Ureter (tissue), 1 donor: ENCODE measurements at places on chromosomes 11 and 22. TPM values are rescaled to one million over a fixed set of nuclear protein-coding genes. Genes with fewer than 3 reads are reported as not detected.

GRCh38 chr11:33976495-33977199 lies 74.9 kb upstream of the CAPRIN1 start:
- DNase-seq, result no peak

DNA sequence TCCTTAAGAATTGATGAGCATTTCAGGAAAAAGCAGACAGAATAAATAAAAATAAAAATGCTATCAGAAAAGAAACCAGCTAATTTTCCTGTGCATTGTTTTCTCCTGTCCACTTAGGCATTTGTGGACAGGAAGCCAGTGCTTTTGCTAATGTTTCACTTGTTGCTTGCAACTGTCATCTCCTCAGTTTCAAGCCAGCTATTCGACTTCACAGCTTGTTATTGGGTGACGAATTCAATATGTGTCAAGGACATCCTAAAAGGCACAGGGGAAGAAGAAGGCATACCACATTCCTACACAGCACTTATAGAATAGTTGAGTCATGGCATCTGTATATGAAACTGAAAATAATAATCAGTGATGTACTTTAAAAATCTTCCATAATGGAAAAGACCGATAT lies 530.6 kb upstream of the KIRREL3 start:
- no peak for DNase-seq

DNA sequence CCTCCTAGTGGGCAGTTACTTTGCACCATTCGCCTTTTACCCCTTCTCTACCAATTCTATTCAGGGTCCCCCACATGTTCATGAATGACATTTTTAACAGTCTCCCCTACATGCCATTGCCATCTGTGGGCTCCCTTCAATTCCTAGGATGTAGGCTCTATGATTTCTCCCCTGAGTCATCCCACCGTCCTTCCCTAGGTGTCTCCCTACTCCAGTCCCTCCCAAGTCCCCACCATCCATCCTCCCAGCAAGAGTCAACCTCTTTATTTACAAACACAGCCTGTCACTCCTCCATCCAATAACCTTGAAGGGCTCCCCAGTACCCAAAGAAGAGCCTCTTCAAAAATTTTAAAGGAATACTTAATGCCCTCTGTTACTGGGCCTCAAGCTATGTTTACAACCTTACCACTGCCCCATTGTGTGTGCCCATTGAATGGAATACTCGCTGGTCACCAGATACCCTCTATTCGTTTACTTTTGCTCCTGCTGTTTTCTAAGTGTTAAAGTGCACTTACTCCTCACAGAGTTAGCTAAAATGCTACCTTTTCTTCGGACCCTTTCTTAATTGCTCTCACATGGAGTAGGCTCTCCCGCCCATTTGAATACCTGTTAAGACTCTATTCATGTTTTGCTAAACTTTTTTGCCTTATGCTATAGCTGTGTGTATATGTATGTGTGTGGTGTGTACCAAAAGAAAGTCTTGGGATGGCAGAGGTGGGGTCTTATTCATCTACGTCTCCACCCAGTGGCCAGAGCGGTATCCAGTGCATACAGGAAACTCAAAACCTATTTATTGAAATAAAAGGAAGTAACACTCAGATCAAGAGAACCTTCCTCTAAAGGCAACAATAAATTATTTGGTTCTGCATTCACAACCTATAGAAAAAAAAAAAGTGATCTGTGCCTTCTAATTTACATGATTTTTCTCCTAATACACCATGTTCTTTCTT lies 235.8 kb upstream of the CCDC90B start:
- no peak for DNase-seq

The UPK3A gene
- total RNA-seq, result 233 TPM
